Bronchus fibroblast of lung (primary cell): ENCODE measurements at places on chromosomes 11 and 22. TPM values are rescaled to one million over a fixed set of nuclear protein-coding genes. Genes with fewer than 3 reads are reported as not detected.

PLA2G3 gene
- 5.2 and 6.7 TPM in 2 replicates for total RNA-seq

UCP3 gene
- total RNA-seq, result 0.30 and 0.50 TPM in 2 replicates

CCDC87 gene
- 0.15 TPM in 1 of 2 replicates, not detected in the other for total RNA-seq

CNTF gene
- total RNA-seq, result 0.34 and 0.59 TPM in 2 replicates

C11orf42 gene
- total RNA-seq, result not detected in 2 replicates

FREY1 gene
- 0.34 TPM in 1 of 2 replicates, not detected in the other for total RNA-seq

ACRV1 gene
- not detected in 2 replicates for total RNA-seq

ANGPTL5 gene
- total RNA-seq, result not detected in 2 replicates

RAB38 gene
- total RNA-seq, result 6.2 and 7.0 TPM in 2 replicates

CDC42BPG gene
- total RNA-seq, result under 0.01 and 0.15 TPM in 2 replicates

MMP11 gene
- 4.5 and 5.4 TPM in 2 replicates for total RNA-seq

CLDN5 gene
- total RNA-seq, result 0.50 and 1.8 TPM in 2 replicates

SCN3B gene
- not detected in 2 replicates for total RNA-seq

ASPHD2 gene
- 1.2 and 1.5 TPM in 2 replicates for total RNA-seq

MS4A7 gene
- not detected in 2 replicates for total RNA-seq

C11orf86 gene
- 0.34 TPM in 1 of 2 replicates, not detected in the other for total RNA-seq

ACR gene
- total RNA-seq, result not detected in 2 replicates

ME3 gene
- total RNA-seq, result 34.0 and 38.9 TPM in 2 replicates

TSPAN32 gene
- 0.45 and 0.50 TPM in 2 replicates for total RNA-seq

C11orf98 gene
- total RNA-seq, result 128 and 158 TPM in 2 replicates

MMP1 gene
- total RNA-seq, result 14.6 and 15.0 TPM in 2 replicates

RBMXL2 gene
- total RNA-seq, result not detected in 2 replicates

CD3G gene
- not detected in 2 replicates for total RNA-seq

SYT9 gene
- total RNA-seq, result 0.17 TPM in 1 of 2 replicates, not detected in the other

HMOX1 gene
- total RNA-seq, result 12.5 and 17.0 TPM in 2 replicates

KBTBD3 gene
- total RNA-seq, result 1.8 and 3.7 TPM in 2 replicates

CADM1 gene
- total RNA-seq, result 2.2 and 3.4 TPM in 2 replicates

PRR33 gene
- total RNA-seq, result not detected in 2 replicates

MYEOV gene
- 0.67 and 3.3 TPM in 2 replicates for total RNA-seq

REXO2 gene
- total RNA-seq, result 162 and 174 TPM in 2 replicates

KCNQ1 gene
- under 0.01 TPM in 1 of 2 replicates, not detected in the other for total RNA-seq

KCNJ1 gene
- total RNA-seq, result not detected in 2 replicates

IL17REL gene
- not detected in 2 replicates for total RNA-seq

SHISAL1 gene
- under 0.01 and 0.15 TPM in 2 replicates for total RNA-seq

TSPAN18 gene
- total RNA-seq, result not detected in 2 replicates

IL10RA gene
- not detected in 2 replicates for total RNA-seq

OR4S1 gene
- total RNA-seq, result not detected in 2 replicates

SLC25A18 gene
- total RNA-seq, result 0.15 and 0.17 TPM in 2 replicates

PKP3 gene
- total RNA-seq, result 1.9 and 2.0 TPM in 2 replicates

CASP5 gene
- total RNA-seq, result not detected in 2 replicates

KRTAP5-11 gene
- not detected in 2 replicates for total RNA-seq

BAIAP2L2 gene
- total RNA-seq, result 0.17 and 0.59 TPM in 2 replicates

MMP8 gene
- not detected in 2 replicates for total RNA-seq

ABCC8 gene
- not detected in 2 replicates for total RNA-seq

PNPLA3 gene
- total RNA-seq, result 10.4 and 10.7 TPM in 2 replicates

MRGPRX4 gene
- total RNA-seq, result not detected in 2 replicates

ADAMTS8 gene
- not detected in 2 replicates for total RNA-seq

KRTAP5-1 gene
- total RNA-seq, result not detected in 2 replicates

RTN4RL2 gene
- 1.3 TPM in 2 replicates for total RNA-seq

TRPM5 gene
- total RNA-seq, result not detected in 2 replicates

PYGM gene
- total RNA-seq, result 0.17 and 0.30 TPM in 2 replicates

DEPDC5 gene
- total RNA-seq, result 7.3 and 7.4 TPM in 2 replicates

OR8G5 gene
- total RNA-seq, result not detected in 2 replicates

MS4A6A gene
- total RNA-seq, result not detected in 2 replicates
